ENCODE measurements at places on chromosomes 5 and 9.
A peak's percentile ranks its signal among the peaks of the same experiment; 100 is the strongest.

DNA sequence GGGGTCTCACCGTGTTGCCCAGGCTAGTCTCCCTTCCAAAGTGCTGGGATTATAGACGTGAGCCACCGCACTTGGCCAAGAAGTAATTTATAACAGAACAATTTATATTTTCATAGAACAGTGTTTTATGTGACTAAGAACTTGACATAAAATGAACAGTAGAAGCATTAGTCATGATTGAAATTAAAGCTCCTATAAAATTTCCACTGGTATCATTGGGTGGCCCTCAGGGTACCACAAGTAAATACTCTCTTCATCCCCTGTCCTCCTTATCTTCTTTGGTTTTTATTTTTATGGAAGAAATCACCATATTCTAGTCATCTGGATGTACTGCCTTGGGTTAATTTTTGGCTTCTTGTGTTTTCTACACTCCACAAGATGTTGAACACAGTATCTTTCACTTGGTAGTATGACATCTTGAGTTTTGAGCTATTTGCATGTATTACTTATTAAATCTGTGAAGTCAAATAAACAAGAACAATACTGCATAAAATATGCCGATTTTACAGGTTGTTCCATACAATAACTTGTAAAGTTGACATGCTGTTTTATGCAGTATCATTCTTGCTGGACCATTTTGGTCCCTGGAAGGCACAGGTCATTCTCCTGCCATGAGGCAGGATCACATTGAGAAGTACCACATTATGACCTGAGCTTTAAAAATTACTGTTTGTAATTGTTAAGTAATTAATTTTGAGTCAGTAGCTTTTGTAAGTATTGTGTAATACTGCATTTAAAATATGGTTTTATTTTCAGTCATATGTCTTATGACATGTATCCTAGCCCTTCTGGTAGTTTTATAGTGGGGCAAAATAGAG is 24.4 kb downstream of the LMNB1 start:
- no peak for DNase-seq

DNA sequence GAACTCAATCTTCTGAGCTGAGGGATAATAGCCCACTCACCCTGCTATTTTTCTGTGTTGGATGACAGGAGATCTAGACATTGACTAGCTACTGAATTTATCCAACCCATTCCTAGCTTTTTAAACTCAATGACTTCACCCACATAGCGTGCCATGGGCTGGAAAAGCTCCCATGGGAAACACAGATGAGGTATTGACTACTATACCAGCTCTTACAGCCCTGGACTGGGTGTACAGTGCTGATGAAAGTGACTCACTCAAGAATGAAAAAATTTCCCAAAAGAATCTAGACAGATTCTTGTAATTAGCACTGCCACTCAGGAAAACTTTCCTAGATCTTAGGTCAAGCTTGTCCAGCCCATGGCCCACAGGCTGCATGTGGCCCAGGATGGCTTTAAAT is 72.7 kb upstream of the NREP start:
- no peak for DNase-seq

GRCh38 chr5:59079622-59080620 is 497.0 kb downstream of the RAB3C start:
- no peak for DNase-seq

- no peak for DNase-seq
Measured at GRCh38 chr5:170112876-170113521, 7.3 kb downstream of the FOXI1 start.

- no peak for DNase-seq
Measured at GRCh38 chr5:125537661-125538060, 791.2 kb upstream of the ZNF608 start.

- peak; percentile 50 for DNase-seq
Measured at GRCh38 chr5:157471709-157472108, 11.7 kb downstream of the NIPAL4 start.

DNA sequence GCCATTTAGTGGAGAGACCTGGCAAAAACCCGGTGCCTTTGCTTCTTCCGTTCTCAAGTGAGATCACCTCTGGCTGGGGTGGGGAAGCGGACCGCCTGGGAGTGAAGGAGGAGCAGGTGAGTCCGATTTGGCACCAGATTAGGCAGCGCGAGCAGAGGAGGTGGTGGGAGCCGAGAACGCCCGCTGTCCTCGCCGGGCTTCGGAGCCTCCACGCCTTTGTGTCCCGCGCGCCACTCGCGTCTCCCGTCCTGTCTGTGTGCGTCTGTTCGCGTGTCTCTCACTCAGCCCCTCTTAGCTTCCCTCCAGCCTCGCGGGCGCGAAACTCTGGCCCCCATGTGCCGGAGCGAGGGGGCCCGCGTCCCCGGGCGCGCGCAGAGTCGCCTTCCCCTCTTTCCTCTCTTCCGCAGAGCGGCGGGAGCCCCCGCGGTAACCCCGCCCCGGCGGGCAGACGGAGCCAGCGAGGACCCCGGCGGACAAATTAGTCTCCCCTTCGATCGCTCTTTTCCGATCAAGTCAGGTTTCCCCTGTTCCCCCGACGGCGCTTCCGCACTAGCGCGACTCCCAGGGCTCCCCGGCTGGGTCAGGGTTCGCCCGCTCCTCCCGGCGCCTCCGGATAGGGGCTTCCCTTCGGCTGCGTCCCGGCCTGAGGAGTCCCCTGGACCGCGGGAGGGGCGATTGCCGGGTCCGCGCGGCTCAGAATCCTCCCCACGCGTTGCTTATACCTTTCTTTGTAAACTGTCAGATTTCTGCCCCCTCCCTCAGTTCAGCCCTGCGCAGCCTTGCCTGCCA is 7.1 kb downstream of the POU4F3 start:
- DNase-seq = no peak

DNA sequence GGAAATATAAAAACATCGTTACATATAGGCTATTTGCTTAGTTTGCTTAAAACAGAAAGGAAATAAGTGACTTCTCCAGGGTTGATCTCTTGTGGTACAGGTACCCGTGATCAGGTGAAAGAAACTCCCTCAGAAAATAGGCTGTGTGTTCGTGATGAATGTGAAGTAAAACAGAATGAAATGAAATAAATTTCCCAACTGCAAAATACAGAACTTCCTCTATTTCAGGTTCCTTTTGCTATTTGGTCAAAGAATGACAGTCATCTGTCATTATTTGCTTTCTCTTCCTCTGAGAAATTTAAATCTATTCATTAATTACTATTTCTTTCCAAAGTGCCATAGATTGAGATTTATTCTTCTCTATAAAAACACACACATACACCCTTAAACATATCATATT is 408.1 kb downstream of the FAM170A start:
- no peak for DNase-seq

GRCh38 chr5:126389179-126389578 is 34.0 kb upstream of the GRAMD2B start:
- DNase-seq = no peak

DNA sequence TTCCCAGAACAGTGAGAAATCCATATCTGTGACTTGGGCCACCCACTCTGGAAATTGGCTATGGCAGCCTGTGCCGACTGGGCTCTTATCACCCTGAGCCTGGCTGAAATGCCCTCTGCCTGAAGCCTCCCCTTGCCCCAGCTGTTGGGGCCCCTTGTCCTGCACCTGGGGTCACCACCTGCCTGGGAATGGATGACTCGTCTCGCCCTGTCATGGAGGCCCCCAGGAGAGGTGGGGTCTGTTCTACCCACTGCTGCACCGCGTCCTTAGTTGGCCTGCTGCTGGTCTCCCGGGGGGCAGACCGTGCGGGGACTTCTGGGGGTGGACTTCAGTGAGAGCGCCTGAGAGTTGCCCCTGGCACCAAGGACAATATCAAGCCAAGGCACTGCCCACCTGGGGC is 46.6 kb upstream of the COL5A1 start:
- DNase-seq = no peak

GRCh38 chr5:103148213-103148612 is 28.1 kb downstream of the PPIP5K2 start:
- no peak for DNase-seq

DNA sequence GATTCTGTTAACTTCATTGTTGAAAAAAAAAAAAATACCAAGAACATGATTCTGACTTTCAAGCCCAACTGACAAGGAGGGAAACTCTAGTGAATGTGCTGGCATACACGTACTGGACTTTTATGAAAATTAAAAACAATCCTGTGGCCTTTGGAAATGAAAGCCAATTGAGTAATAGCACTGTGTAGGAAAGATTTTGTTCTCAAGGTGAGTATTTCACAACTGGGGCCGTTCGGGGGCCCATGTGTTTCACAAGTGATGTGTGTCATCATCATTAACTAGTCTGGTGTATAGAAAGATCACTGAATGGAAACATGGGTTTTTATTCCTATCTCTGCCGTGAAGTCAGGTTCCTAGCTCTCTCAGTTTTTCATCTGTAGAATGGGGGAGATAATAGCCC is 605.0 kb upstream of the CLINT1 start:
- peak; percentile 21 for DNase-seq

- no peak for DNase-seq
Measured at GRCh38 chr5:110517396-110517795, 209.1 kb downstream of the TMEM232 start.

GRCh38 chr5:163190784-163191183 is 246.6 kb upstream of the CCNG1 start:
- DNase-seq = no peak
